Thymus (tissue), 14 donors: ENCODE measurements at places on chromosomes 7 and 10. TPM values are rescaled to one million over a fixed set of nuclear protein-coding genes. Genes with fewer than 3 reads are reported as not detected.

Gene RBP3
- total RNA-seq, result 0.05 TPM

- no peak overlapping the region for H3K27ac ChIP-seq
- H3K4me1 ChIP-seq, result no peaks in the 10 kb centered on the region
- H3K27me3 ChIP-seq, result no peaks in the 10 kb centered on the region
- DNase-seq, result no peak
- H3K4me3 ChIP-seq, result no peak overlapping the region
These were observed 11.3 kb downstream of the INPP5F start for GRCh38 chr10:119737039-119737663.

DNA sequence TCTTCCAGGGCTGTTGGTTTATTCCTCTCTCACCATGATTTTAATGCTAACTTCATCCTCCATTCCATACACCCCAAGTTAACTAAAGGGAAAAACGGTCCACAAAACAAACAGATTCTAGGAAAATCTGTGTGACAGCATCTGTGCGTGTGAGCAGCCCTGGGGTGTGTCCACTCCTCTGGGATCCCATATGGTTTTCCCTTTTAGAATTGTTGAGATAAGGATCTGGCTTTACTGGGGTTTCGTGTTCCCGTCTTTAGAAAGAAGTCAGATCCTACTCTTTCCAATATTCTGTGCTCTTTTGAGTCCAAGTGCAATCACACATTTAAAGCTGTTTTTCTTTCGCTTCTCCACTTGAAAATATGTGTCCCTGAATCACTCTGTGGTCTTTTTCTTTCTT lies 257.1 kb downstream of the KLF6 start:
- DNase-seq, result no peak
- H3K27me3 ChIP-seq, result no peaks in the 10 kb centered on the region
- H3K4me1 ChIP-seq, result peaks cover 2% of the 10 kb centered on the region
- no peaks in the 10 kb centered on the region for H3K36me3 ChIP-seq
- no peak overlapping the region for H3K4me3 ChIP-seq
- no peak overlapping the region for H3K27ac ChIP-seq

DNA sequence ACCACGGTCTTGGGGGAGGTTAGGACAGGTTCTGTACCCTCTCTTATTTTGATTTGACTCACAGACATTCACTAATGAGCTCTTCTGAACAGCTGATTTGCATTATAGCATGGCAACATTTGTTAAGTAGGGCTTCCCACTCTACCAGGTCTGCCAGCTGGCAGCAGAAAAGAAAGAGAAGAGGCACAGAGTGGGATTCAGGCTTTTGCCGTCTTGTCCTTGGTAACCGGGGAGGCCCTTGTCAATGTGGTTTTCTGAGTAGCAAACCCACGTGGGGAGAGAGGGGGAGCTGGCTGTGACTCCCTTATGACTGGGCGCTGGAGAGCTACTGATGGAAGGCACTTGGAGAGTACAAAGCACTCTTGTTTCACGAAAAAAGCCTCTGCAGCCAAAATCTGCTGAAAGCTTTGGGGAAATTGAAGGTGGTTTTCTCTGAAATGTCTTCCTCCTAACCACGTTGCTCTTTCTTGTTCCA lies 355.3 kb upstream of the GALNT17 start:
- peak; percentile 15 for DNase-seq
- no peaks in the 10 kb centered on the region for H3K27me3 ChIP-seq
- no peak overlapping the region for H3K27ac ChIP-seq
- peaks cover 17% of the 10 kb centered on the region for H3K36me3 ChIP-seq

- peak overlapping the region; percentile 12 for H3K27ac ChIP-seq
- H3K27me3 ChIP-seq, result no peaks in the 10 kb centered on the region
- H3K4me3 ChIP-seq, result no peak overlapping the region
- H3K36me3 ChIP-seq, result no peaks in the 10 kb centered on the region
- peak; percentile 2 for DNase-seq
These were observed 116.9 kb downstream of the CDCA7L start for GRCh38 chr7:21828841-21829240.

GRCh38 chr7:79615871-79616640 lies 162.6 kb upstream of the MAGI2 start:
- H3K27ac ChIP-seq, result no peak overlapping the region
- no peaks in the 10 kb centered on the region for H3K27me3 ChIP-seq
- H3K36me3 ChIP-seq, result no peaks in the 10 kb centered on the region
- H3K4me3 ChIP-seq, result no peak overlapping the region

DNA sequence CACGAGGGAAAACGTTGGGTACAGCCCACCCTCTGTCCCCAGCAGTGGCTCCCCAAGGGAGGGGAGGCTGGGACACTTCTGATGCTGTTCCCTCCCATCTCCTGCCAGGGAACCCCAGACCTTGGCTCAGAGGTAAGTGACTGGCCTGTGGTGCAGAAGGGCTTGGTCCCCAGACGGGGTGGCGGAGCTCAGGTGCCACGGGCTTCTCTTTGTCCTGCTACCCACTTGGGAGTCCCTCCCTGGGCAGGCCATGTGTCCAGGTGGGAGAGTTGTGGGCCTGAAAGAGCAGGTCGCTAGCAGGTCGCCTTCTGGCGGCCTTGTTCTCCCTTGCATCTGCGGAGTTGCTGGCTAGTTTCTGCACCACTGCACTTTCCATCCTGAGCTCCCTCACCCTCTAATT lies 10.1 kb downstream of the ATP5MF start:
- H3K4me1 ChIP-seq, result peaks cover 2% of the 10 kb centered on the region
- no peak for DNase-seq
- H3K36me3 ChIP-seq, result peaks cover 91% of the 10 kb centered on the region
- H3K27ac ChIP-seq, result no peak overlapping the region

DNA sequence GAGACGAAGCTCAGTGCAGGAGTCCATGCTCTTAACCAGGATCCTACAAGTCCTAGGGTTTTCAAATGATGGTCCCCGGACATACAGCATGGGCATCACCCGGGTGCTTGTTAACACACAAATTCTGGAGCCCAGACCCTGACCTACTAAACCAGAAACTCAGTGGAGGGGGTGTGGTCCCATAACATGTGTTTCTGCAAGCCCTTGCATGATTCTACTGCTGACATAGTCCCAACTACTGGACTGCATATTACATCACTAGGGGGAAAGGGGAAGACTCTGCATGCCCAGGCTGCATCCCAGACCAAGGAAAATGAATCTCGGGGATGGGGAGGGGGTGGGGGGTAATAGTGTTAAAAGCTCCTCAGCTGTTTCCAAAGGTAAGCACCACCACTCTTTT lies 40.3 kb downstream of the GRB10 start:
- H3K36me3 ChIP-seq, result no peaks in the 10 kb centered on the region
- DNase-seq, result no peak
- H3K27ac ChIP-seq, result no peak overlapping the region

DNA sequence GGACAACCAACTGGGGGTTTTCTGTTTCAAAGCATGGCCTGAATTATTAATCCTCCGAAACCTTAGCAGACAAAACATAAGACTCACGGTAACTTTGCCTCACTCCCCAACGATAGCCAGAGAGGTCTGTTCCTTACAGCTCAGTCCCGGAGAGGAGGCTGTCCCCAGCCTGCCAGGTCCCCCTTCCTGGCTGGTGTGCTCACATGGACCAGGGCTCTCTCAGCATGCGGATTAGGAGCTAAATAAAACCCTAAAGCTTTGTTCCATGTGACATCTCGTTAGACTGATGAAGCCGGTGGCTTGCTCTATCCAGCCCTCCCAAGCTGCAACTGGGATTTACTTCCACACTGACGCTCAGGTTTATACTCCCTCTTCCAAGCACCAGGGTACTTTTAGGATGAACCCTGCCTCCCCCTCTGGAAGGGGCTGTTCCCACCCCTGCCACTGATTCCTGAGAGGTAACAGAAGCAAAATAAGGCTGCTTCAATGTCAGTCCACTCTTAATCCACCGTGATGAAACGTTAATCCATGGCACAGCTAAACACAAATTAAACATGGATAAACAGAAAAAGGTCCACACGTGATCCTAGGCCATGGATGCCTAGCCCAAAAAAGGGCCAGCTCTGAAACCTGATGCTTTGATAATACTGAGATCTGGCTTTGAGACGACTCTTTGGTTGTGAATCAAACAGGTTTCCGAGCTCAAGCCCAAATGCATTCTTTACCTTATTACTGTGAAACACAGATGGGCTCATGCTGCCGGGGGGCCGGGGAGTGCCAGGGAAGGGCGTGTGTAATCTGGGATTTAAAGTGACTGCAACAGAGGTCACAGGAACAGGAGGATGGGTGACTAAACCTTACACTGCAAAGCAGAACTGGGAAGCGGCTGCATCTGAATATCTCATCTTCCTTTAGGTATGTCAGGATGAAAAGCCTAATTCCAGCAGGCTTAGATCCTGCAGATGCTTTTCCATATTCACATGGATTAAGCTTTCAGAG lies 86.2 kb downstream of the ZRANB1 start:
- H3K4me3 ChIP-seq, result no peak overlapping the region
- no peak overlapping the region for H3K27ac ChIP-seq
- no peaks in the 10 kb centered on the region for H3K4me1 ChIP-seq
- no peaks in the 10 kb centered on the region for H3K36me3 ChIP-seq
- no peak for DNase-seq

GRCh38 chr10:104447331-104447730 lies 93.7 kb downstream of the CFAP58 start:
- no peak overlapping the region for H3K4me3 ChIP-seq
- DNase-seq, result no peak
- no peaks in the 10 kb centered on the region for H3K4me1 ChIP-seq
- H3K27ac ChIP-seq, result no peak overlapping the region
- peaks cover 2% of the 10 kb centered on the region for H3K27me3 ChIP-seq

GRCh38 chr7:30116771-30117170 lies 18.0 kb upstream of the MTURN start:
- no peaks in the 10 kb centered on the region for H3K4me1 ChIP-seq
- no peak for DNase-seq
- H3K36me3 ChIP-seq, result no peaks in the 10 kb centered on the region

GRCh38 chr10:114284346-114285071 lies 45.5 kb downstream of the VWA2 start:
- no peaks in the 10 kb centered on the region for H3K36me3 ChIP-seq
- no peaks in the 10 kb centered on the region for H3K4me1 ChIP-seq
- H3K4me3 ChIP-seq, result no peak overlapping the region

GRCh38 chr7:129777195-129777844 lies 165.8 kb downstream of the NRF1 start:
- peaks cover 6% of the 10 kb centered on the region for H3K4me1 ChIP-seq
- peaks cover 100% of the 10 kb centered on the region for H3K27me3 ChIP-seq
- no peak overlapping the region for H3K4me3 ChIP-seq
- H3K27ac ChIP-seq, result no peak overlapping the region
- H3K36me3 ChIP-seq, result no peaks in the 10 kb centered on the region

DNA sequence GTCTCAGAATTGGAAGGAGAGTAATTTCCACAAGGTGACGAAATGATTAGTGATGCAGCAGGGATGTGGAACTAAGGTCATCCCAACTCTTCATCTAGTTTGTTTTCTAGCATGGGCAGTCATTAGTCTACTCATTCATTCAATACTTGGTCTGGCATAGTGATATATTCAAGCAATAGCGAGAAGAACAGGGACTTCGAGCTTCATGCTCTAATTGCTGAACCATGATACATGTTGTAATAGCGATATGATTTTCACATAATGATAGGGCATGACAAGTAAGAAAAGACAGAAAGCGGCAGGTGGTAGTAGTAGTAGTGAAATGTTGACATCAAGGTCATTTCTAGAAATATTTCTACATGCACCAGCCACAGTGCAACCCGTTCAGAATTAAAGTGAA lies 652.1 kb downstream of the PHTF2 start:
- no peaks in the 10 kb centered on the region for H3K4me1 ChIP-seq
- no peaks in the 10 kb centered on the region for H3K27me3 ChIP-seq
- DNase-seq, result no peak
- no peaks in the 10 kb centered on the region for H3K36me3 ChIP-seq

- no peak for DNase-seq
- H3K4me3 ChIP-seq, result no peak overlapping the region
- H3K36me3 ChIP-seq, result no peaks in the 10 kb centered on the region
- no peak overlapping the region for H3K27ac ChIP-seq
These were observed 225.8 kb upstream of the KLF14 start for GRCh38 chr7:130959743-130960207.

GRCh38 chr10:132977076-132977475 lies 34.7 kb upstream of the CFAP46 start:
- H3K27me3 ChIP-seq, result no peaks in the 10 kb centered on the region
- H3K36me3 ChIP-seq, result no peaks in the 10 kb centered on the region
- no peak overlapping the region for H3K27ac ChIP-seq
- H3K4me3 ChIP-seq, result no peak overlapping the region
- DNase-seq, result no peak

- H3K27me3 ChIP-seq, result no peaks in the 10 kb centered on the region
- DNase-seq, result no peak
- H3K27ac ChIP-seq, result no peak overlapping the region
- H3K36me3 ChIP-seq, result no peaks in the 10 kb centered on the region
These were observed 493.9 kb downstream of the HTR7 start for GRCh38 chr10:90363799-90364483.
